GF-D8 (cell line): ENCODE measurements at places on chromosomes 12 and 14.

GRCh38 chr14:89123215-89123614, 293.8 kb downstream of the FOXN3 start:
- no peak for DNase-seq

GRCh38 chr12:52759695-52760094, 17.4 kb downstream of the KRT76 start:
- no peak for DNase-seq

DNA sequence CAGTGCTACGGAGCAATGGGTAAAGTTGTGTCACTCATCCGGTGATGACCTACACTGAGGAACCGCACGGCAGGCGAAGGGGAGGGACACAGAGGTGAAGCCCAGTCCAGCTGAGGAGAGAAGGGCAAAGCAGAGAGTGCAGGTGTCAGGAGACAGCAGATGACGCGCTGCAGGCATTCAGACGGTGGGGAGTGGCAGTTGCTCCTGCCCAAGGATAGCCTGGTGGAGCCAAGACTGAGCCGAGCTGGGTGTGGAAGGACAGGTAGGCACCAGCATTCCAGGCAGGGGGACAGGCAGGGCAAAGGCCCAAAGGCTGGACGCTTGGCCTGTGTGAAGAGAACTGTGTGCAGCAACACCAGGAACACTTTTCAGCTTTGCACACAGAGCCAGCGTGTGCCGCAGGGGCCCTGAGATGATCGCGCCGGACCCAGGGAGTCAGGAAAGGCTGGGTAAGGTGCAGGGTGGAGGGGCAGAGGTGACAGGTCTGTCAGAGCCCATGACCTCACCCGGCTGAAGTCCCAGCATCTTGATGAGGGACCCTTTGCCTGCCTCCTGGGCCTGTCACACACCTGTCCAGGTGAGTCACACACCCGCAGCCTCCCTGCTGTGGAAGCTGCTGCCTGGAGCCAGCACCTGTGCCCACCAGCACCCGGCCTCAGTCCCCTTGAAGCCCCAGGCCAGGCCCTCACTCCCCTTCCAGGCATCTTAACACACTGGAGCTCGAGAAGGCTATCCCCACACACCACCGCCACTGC, 48.4 kb downstream of the TSPAN11 start:
- no peak for DNase-seq

DNA sequence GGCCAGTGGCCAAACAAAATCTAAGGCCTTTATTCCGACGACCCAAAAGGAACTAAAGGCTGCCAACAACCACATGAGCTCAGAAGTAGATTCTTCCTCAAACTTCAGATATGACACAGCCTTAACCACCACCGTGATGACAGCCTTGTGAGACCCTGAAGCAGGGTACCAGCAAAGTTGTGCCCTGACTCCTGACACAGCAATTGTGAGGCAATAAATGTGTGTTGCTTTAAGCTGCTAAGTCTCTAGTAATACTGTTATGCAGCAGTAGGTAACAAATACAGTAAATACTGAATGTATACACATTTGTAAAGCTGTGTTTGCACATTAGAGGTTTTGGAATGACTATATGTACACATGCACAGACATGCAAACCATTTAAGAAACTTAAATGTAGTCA, 10.7 kb upstream of the SLC6A13 start:
- DNase-seq, result no peak

DNA sequence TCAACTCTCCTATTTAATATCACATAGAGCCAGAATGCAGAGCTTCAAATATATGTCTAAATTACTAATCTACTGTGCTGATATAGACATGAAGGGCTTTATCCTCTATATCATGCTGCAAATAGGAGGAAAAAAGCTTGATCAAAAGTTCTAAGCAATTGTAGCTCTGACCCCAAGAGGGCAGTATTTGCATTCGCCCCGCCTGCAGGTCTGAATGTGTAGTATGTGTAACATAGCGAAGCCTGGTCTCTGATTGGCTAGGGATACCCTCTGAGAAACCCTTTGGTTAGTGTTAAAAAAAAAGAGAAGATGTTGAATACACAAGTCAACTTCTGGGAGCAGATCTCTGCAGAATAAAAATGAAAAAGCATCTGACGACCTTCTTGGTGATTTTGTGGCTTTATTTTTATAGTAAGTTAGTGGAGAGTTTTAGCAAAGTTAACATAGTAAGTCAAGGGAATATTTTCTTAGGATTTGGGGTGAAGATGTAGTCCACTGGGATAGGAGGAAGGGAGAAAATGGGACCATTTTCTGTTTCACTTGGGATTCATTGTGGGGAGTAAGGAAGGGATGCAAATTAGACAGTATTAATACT, 151.6 kb upstream of the OR4E1 start:
- no peak for DNase-seq

GRCh38 chr12:27344760-27345159, 12.1 kb downstream of the BMAL2 start:
- no peak for DNase-seq

DNA sequence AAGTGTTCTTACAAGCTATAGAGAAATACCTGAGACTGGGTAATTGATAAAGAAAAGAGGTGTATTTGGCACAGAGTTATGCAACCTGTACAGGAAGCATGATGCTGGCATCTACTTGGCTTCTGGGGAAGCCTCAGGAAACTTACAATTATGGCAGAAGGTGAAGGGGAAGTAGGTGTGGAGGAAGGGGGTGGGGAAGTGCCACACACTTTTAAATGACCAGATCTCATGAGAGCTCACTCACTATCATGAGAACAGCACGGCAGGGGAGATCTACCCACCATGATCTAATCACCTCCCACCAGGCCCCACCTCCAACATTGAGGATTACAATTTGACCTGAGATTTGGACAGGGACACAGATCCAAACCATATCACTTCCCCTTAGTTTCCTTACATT, 32.8 kb downstream of the TSHR start:
- no peak for DNase-seq

- DNase-seq, result no peak
Observed at GRCh38 chr12:12837813-12838153, 24.6 kb downstream of the DDX47 start.

DNA sequence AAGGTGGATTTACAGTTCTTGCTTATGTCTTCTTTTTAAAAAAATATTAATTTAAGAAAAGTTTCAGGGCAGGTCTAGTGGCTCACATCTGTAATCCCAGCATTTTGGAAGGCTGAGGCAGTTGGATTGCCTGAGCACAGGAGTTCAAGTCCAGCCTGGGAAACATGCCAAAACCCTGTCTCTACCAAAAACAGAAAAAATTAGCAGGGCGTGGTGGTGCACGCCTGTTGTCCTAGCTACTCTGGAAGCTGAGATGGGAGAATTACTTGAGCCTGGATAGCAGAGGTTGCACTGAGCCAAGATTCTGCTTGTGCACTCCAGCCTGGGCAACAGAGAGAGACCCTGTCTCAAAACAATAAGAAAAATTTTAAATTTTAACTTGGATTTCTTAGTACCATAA, 5.4 kb upstream of the TAS2R46 start:
- DNase-seq, result no peak

DNA sequence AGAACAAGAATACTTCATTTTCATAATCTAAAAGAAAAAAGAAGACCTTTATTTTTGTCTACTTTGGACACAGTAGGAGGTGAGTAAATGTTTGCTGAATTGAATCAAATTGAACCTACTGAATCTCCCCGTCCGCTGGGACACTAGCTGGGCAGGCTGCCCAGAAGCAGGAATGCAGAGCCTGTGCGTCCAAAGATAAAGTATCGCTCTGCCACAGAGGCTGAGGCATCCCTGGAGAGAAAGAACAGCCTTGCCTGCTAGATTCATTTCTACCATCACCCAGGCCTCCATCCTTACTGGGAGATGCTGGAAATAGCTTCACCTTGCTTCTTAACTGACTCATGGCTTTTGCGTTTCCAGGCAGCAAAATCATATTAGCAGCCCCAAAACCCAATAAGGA, 64.1 kb upstream of the TSPAN11 start:
- DNase-seq, result no peak

- no peak for DNase-seq
Observed at GRCh38 chr12:95143621-95144205, 70.3 kb upstream of the NR2C1 start.

DNA sequence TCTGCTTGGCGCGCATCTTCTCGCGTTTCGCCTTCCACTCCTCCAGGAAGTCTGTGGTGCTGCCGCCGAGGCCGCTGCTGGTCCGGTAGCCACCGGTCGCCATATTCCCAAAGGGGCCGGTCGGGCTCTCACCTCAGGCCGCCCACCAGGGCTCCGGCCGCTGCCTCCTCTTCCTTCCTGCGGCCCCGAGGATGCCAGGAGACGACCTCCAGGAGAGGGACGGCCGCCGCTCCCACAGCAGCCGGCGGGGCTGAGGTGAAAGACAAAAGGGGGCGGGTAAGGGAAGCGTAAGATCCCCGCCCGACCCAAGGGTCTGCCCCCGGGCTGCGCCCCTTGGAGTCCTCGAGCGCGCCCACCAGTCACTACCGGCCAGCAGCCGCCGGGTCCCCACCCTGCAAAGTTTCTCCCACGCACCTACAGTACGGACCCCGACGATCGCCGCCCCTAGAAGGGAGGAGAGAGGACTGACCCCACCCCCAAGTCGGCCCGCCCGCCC, 574 bp downstream of the PAWR start:
- DNase-seq, result peak; percentile 50

DNA sequence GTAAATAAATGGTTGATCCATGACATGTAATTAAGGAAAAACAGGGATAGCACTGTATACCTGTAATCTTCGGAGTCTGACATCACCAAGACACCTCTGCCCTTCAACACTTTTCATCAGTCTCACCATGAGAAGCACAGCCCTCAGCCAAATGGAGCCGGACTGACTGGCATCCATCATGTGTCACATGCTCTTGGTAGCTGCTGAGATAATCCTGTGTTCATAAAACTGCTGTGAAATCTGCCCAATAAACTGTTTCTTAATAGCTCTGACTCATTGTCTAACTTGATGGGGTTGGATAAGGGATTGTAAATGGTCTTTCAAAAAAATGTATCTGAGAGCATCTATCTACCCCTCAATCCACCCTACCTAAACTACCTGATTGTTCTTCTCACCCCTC, 33.6 kb downstream of the KCNH5 start:
- DNase-seq, result no peak

DNA sequence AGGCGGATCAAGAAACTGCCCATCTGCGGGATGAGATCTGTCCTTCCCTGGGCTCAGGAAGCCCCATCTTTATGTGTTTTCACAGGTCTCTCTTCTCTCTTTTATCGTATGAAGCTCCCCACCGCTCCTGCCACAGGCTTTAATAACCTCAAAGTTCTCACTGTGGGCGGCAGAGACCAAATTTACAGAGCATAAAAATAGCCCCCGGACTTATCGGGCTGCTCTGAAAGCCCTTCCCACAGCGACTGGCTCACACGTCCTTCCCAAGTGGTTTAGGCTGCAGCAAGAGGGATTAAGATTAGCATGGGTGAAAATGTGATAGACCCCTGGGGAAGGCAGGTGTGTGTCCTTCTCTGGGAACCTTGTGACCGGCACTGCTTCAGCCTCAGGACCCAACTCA, 47.8 kb downstream of the TESC start:
- no peak for DNase-seq

GRCh38 chr12:89927226-89927698, 218.6 kb upstream of the ATP2B1 start:
- DNase-seq, result peak; percentile 11

DNA sequence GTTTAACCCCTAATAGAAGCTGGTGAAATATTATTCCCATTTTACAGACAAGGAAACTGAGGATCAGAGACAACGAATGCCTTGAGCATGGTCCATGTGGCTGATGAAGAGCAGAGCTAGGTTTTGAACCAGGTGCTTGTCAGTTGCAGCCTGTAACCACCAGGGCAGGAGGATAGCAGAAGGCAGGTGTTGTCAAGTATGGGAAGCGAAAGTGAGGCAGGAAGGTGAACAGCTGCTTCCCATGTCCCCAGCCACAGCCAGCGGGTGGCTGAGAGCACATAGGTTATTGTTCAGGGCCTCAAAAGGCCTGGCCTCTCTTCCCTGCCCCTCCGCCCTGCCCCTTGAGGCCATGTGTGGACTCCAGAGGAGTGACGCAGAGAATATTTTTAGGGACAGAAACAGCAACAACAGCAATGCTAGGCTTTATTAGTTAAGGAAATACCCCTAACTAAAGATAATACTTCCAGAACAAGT, 39.6 kb downstream of the IQSEC3 start:
- no peak for DNase-seq
